ENCODE measurements at places on chromosomes 4 and X.

DNA sequence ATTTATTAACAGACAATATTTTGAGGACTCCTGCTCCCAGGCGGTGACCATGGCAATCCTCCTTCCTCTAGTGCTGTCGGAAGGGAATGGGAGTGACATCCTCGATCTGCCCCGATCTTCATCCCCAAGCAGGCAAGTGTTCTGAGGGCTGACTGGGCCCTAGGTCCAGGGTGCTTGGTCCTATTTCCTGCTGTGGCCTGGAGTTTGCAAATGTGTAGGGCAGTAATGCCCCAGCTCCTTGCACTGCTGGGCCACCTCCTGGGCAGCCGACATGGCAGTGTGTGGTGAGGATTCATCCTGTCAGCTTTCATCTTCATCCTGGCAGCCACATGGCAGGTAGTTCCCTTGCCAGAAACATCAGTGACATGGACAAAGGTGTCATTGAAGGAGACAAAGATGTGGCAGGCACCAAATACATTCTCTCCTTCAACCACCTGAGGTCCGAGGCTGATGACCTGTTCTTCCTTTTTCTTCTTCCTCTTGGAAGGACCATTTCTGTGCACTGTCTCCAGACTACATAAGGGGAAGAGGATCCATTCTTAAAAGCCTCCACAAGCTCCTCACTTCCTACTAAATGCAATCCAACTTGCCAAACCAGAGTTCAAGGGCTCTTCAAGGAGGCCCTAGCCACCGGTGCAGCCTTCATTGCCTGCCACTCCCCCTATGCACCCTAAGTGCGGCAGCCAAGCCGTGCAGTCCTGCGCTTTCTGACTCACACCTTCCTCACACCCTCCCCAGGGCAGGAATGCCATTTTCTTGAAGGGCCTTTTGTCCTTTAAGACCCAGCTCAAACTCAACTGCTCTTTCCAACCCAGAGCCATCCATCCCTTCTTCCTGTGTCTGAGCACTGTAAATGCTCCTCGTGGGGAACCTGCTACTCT lies 65.7 kb downstream of the TMEM154 start:
- DNase-seq: no peak

- DNase-seq: no peak
Observed at GRCh38 chrX:103910430-103910829, 52.0 kb upstream of the TMSB15B start.

DNA sequence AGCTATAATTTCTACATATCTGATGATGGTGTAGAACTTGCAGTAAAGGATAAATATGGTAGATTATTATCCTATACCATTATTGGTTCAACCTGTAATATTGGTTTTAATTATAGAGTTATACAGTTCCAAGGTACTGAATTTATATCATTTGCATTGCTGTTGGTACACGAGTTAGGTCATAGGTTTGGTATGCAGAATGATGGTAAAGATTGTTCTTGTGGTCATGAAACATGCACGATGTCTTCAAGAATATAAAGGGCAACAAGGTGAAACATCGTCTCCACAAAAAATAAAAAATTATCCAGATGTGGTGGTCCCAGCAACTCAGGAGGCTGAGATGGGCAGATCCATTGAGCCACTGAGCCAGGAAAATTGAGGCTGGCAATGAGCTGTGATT lies 99.6 kb downstream of the ADAM29 start:
- DNase-seq: peak; percentile 3

GRCh38 chr4:8319731-8320385 lies 50.3 kb downstream of the HTRA3 start:
- no peak for DNase-seq

DNA sequence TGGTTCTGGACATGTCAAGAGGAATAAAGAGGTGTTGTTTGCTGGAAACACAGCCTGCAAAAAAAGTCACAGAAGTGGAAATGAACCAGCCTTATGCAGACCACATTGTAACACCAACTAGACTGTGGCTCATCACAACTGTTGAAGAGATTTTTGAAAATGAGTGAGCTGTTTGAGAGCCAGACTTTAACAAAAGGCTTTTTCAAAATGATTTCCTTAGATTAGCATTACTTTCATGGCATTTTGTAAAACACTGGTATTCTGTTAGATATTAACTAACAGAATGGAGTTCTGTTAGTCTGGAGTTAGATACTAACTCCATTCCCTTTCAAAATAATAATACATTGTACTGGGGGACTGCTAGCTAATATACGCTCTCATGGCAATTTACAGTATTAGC lies 60.6 kb upstream of the GABRA2 start:
- no peak for DNase-seq

DNA sequence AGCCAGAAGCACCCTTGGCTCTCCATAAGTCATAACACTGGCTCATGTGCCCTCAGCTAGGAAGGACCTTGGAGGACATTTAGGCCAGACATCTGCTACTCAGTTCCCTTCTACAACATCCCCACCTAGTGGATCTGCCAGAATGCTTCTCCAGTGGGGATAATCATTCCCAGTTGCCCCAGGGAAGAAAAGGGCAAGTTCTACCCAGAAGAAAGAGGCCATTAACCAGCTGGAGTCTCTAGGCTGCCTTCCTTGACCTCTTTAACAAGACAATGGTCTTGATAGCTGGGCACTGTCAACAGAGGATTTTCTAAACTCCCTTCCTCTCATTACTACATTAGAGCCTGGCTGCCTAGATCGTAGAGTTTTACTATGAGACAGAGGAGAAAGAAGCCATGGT lies 42.0 kb downstream of the LGI2 start:
- DNase-seq: peak; percentile 61

GRCh38 chr4:176453658-176454057 lies 133.9 kb downstream of the SPCS3 start:
- DNase-seq: no peak

GRCh38 chr4:163663454-163664225 lies 169.2 kb downstream of the TMA16 start:
- no peak for DNase-seq

DNA sequence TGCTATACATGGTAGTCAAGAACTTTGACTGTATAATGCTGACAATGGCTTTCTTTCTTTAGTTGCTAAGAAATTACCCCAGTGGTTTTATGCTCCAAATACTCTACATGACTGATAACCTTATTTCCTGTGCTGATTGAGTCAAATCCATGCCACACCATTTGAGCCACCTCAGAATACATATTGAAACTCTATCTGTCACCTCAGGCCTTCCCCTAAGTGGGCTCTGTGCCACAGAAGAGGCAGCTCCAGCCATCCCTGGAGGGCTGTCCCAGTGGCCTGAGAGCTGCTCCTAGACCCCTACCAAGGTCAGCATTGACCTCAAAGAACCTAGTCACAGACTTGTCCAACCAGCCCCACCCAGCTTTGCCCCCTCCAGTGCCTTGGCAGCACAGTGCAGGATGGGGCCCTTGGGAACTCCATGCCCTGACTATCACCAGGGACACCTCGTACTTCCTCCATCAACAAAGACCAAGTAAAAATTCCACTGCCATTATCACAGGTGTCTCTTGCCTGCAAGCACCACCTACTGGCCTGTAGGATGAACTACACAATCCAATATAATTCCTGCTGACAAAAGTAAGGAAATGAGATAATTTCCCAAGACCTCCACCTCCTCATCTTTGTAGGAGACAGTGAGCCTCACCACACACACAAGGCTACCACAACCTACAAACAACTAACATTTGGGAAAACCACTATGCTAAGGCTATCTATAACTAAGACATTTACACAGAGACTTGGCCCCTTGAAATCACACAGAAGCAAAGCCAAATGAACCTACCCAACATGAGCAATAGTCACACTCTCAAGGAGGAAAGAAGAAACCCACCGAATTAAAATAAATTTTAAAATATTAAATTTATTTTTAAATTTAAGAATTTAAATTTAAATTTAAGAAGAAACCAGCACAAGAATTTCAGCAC lies 239.9 kb downstream of the NKX6-1 start:
- peak; percentile 13 for DNase-seq

DNA sequence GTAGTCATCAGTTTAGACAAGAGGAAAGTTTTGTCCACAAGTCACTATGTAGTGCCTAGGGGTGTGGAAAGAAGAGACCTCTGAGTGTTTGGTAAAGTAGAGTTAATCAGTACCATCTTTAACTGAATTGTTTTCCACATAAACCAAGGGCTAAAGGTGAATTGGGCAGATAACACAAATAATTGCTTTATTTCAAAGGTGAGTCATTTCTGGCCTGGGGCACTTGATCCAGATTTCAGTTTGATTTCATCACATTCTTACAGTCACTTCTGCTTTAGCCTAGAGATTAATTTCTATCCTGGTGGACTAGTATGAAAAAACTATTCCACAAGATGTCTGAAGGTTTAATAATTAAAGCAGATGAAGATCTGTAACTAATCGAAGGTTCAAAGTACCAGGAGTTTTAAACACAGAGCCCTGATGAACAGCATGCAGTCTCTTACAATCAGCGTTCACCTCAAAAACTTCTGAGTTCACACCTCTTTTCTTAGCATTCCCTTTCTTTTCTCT lies 74.5 kb upstream of the BOD1L1 start:
- peak; percentile 89 for DNase-seq

DNA sequence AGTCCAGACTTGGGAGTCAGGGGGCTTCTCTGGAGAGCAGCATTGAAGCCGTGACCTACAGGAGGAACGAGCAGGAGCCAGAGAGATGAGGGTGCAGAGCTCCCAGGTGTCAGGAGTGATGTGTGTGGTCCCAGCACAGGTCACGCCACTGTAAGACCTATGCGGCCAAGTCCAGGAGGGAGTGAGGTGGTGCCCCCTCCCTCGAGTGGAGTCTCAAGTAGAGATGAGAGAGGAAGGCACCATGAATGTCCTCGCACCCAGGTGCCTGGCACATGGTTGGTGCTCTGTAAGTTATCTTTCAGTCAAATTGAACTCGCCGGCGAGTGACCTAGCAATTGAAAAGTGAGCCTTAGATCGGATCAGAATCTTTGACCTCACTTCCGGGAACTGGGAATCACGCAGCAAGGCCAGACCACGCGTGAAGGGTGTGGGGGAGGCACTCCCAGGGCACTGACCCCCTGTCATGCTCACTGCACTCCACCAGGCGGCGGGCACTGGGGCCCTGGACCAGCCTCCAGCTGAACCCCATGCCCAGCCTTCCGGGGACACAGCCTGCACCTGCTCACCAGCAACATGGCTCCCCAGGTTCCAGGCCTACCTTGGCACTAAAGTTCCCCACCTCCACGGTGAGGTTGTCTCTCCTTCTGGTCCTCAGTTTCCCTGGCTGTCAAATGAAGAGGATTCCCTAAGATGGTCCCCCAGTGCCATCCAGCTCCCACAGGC lies 127.4 kb downstream of the HMX1 start:
- no peak for DNase-seq

DNA sequence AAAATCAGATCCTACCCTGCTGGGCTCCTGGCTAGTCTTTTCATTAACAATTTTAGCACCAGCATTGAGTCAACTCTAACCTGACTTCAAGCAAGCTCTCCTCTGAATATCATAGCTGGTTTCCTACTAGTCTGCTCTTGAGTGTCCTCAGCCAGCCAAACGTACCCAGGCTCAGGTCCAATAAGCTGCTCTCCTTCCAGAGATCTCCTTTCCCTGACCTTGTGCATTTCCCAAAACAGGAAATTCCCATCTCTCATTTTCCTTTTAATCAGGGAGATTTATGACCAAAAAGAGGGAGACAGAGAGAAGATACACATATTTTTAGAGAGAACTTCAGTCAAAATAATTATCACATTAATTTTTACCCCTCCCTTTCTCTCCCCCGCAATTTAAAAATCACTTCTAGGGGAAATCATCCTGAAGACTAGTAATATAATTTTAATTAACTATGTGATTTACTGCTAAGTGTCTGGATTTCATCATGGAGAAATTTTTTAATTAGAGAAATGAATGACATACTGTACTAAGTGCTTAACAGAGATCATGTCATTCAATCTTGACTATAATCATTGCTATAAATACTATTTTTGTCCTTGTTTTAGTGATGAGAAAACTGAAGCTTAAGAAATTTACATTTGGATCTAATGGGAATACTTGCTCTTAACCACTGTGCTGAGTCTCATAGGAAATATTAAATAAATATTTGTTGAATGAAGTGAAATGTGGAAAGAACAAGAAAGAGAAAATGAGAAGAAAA lies 421.7 kb upstream of the INTU start:
- no peak for DNase-seq

GRCh38 chrX:93332329-93332728 lies 341.0 kb downstream of the NAP1L3 start:
- no peak for DNase-seq

DNA sequence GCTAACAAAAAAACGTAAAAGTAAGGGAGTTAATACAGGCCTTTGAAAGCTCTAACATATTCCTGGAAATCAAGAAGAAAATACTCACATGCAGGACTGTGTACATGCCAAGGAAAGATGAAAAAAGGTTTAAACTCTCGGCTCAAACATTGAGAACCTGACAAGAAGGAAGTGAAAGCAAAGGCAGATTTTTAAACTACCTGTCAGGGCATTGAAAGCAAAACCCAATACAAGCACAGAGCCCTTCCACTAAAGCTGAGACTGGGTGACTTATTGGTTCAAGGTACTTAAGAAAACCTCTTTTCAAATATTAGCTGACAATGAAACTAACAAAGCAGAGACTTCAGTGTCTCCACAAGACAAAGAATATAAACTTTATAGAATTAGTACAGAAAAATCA lies 313.0 kb upstream of the GRID2 start:
- no peak for DNase-seq

DNA sequence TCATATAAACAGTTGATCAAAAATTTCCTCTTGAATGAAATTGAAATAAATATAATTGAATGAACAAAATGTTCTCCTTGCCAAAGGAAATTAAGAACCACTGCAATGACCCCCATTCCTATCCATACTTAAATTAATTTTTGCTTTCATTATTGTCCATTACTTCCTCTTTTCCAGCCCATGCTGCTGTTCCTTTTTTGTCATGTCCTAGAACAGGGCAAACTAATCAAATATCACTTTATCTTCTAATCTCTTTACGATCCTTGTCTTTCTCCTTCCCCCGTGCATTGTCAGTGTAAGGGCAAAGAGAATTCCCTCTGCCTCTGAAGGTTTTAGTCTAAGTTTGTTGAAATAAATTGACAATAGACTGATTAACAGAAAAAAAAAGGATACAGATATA lies 203.0 kb downstream of the CENPC start:
- DNase-seq: no peak

GRCh38 chr4:85028910-85029309 lies 62.4 kb upstream of the WDFY3 start:
- DNase-seq: peak; percentile 39

DNA sequence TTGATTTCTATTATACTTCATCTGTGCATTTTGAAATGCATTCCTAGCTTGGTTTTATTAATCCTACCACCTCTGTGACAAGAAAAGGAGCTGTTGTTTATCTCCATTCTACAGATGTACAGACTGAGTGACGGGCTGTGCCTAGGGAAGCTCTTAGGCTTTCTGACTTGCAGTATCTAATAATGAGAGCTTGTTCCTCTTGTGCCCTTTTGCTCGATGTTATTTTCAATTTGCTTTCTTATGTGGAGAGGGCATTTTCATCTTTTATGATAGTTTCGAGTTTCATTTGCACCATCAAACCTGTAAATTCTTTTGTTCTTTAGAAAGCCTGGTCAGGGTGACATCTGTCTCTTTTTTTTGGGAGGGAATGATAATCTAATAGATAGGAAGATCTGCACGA lies 256.5 kb downstream of the C4orf33 start:
- no peak for DNase-seq

- no peak for DNase-seq
Observed at GRCh38 chr4:90876296-90876695, 749.1 kb downstream of the CCSER1 start.

Measured in EL (cell line).